ENCODE measurements at places on chromosomes 2 and 18.

DNA sequence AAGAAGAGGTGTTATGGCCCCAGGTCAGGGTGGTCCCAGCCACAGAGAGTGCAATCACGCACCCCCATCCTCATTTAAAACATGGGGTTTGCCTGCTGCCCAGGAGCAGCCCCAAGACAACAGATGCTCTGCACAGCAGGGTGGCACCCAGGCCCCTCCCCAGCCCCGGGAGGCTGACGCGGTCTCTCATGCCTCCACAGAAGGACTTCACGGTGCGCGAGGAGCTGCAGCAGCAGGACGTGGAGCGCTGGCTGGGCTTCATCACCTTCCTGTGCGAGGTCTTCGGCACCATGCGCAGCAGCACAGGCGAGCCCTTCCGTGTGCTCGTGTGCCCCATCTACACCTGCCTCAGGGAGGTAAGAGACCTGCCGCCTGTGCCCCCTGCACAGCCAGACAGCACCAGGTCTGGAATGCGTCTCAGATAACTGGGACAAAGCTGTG lies 133.7 kb downstream of the SMAD7 start:
- no peak for DNase-seq

DNA sequence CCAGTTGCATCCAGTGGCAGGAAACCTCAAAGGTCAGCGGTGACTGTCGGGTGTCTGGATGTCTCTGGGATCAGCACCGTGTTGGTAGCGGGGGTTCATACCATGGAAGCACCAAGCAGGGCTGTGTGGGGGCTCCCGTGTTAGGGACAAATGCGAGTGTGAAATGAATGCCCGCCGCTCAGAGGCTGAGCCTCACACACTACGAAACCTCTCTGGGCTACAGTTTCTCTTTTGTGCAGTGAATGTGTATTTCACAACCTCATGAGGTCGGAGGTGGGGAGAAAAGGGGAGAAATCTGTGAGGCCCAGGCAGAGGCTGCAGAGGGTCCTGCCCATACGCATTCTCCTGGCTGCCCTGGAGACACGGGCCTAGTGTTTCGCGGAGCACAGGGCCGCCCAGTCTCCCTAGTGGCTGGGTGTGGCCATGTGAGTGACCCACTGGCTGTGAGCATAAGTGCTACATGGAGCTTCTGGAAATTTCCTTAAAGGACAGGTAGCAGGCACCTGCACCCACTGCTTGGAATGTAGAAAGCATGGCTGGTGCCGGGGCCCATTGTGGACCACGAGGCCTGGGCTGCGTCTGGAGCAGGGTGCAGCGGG lies 138.0 kb upstream of the GLI2 start:
- no peak for DNase-seq

GRCh38 chr2:156589381-156590079 lies 153.4 kb downstream of the GPD2 start:
- peak; percentile 7 for DNase-seq

DNA sequence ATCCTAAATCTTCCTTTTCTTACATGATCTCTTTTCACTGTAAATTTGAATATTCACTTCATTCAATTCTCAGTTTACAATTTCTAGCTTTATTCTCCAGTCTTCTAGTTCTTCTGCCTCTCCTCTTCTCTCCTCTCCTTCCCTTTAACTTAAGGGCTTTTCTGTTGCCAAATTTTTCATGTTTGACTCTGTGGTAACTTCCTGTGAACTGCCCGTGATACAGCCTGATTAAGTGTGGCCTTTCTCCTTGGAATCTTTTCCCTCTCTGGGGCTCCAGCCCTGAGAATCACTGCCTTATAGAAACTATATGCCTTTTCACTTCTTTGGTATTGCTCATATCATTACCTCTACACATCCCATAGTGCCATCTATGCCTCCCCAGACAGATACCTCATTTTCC lies 1923.8 kb upstream of the CELF4 start:
- no peak for DNase-seq

DNA sequence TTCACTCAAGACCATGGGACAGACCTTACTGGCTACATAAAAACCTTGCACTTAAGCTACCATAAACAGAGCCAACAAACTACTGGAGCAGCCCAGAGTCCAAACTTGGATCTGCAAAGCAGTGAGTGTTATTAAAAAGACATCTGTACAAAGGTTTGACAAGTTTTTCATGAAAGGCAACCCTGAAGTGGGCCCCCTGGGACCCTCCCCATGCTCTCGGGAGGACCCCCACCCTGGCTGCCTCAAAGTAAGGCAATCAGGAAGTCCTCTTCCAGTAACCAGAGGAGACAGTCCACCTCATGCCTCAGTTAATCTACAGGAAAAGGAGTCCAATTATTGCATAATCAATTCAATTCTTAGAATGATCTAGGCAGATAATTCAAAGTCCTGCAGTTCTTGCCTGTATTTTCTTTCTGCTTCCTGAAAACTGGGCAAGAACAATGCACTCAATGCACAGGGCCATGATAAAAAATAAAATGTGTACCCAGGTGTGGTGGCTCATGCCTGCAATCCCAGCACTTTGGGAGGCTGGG lies 69.7 kb downstream of the TBC1D8 start:
- no peak for DNase-seq

- no peak for DNase-seq
Measured at GRCh38 chr2:206873423-206873822, 65.9 kb upstream of the CPO start.

DNA sequence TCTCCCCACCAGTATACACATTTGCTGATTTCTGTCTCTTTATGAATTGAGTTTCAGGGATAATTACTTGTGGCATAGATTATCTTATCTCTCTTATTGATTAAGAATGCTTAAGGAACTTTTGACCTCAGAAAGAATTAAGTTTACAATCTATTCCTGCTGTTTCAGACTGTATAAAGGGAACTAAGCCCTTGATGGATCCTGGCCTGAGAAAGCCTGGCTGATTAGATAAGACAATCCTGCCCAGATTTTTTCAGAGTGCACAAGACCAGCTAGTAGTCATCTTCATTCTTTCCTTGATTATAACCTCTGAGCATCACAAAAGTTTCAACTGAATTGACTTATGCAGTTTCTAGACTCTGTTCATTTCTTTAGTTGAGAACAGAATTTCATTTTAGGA lies 22.7 kb upstream of the TFPI start:
- DNase-seq = no peak

DNA sequence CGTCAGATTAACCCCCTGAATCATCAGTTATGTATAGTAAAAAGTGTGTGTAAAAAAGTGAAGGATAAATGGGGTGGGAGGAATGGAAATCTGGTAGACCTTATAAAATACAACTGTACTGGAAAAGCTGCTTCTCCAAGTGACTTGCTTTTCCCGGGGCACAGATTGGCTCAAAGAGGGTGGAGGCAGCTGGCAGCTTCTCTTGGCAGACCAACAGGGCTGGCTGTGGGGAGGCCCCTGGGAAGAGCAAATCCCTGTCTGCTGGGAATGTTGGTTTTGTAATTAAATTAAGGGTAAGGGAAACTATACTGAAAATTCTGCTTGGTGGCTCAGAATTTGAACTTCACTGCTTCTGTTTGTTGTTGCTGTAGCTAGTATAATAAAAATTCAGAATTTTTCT lies 154.2 kb upstream of the DLX2 start:
- DNase-seq = no peak

DNA sequence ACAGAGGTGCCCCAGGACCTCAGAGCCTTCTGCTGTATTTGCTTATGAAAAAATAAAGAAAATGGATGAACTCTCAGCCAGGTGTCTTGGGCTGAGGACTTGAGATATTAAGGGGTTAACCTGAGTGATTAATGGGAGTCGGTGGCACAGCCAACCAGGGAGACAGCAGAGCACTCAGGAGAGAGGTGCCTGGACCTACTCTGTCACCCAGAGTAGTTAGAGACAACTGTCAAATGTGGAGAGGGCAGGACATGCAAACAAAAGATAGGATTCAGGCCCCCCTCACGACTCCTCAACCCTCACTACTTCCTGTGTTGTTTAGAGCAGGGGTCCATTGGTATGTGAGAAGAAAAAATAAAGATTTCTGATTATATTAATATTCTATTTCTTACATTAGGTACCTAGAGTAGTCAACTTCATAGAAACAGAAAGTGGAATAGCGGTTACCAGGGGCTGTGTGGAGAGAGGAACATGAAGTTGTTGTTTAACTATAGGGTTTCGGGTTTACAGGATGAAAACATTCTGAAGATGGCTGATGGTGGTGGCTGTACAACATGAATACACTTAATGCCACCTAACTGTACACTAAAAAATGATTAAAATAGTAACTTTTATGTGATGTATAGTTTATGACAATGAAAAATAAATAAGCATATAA lies 28.6 kb upstream of the CETN1 start:
- DNase-seq = no peak

DNA sequence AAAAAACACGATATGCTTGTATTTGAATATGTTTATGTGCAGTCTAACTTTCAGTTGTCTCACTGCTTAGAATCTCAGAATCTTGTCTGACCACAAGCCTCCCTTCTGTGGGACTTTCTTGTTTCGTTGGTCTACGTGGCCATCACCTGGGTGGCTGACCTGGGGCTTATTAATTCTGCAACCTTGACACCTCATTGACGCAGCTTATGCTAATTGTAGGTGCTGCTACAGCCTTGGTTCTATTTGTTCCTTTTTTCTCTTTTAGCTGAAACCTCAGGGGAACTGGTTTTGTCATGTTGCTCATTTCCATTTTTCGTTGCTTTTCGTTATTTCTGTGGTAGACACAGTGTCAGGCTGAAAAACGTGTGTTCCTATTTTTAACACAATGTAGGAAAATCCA lies 273.7 kb downstream of the SLC4A3 start:
- no peak for DNase-seq

DNA sequence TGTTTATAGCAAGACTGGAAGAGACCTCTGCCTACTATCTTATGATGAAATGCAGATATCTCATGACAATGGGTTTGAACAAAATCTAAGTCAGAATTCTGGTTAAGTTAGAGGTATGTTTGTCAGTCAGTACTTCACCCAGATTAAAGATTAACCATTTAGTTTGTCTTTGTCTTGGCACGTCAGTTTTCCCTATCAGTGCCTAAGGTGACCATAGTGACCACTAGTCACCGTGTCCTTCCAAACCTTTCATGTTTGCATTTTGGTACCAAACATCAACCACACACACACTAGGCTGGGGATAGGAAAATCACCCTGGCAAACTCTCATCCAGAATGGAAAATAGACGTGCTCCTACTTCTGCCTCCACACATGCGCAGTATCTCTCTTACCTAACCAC lies 248.9 kb downstream of the PIEZO2 start:
- DNase-seq = no peak

GRCh38 chr2:26584656-26585055 lies 56.5 kb downstream of the CIB4 start:
- no peak for DNase-seq

- DNase-seq = no peak
Measured at GRCh38 chr2:158889135-158889853, 79.1 kb upstream of the TANC1 start.

GRCh38 chr2:1744151-1744445 lies 217 bp downstream of the PXDN start:
- DNase-seq = no peak

- no peak for DNase-seq
Measured at GRCh38 chr2:175034716-175035115, 29.5 kb upstream of the CHN1 start.

DNA sequence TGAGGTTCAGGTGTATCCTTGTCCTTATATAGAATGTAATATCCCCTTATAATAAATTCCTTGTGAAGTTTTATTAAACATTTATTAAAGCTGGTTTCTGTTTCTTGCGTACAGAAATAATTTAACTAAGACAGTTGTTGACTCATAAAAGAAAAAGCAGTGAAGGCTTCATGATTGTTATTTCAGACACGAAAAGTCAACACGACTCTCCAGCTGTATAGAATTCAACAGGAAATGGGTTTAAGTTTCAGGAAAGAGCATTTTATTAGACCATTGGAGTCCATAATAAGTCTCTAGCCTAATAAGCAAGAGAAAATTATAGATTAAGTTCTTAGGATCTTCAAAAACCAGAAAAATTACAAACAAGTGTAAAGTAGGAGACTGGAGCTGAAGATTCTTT lies 62.2 kb downstream of the KCNE4 start:
- no peak for DNase-seq

- DNase-seq = no peak
Measured at GRCh38 chr2:52933878-52934277, 833.7 kb upstream of the CHAC2 start.

DNA sequence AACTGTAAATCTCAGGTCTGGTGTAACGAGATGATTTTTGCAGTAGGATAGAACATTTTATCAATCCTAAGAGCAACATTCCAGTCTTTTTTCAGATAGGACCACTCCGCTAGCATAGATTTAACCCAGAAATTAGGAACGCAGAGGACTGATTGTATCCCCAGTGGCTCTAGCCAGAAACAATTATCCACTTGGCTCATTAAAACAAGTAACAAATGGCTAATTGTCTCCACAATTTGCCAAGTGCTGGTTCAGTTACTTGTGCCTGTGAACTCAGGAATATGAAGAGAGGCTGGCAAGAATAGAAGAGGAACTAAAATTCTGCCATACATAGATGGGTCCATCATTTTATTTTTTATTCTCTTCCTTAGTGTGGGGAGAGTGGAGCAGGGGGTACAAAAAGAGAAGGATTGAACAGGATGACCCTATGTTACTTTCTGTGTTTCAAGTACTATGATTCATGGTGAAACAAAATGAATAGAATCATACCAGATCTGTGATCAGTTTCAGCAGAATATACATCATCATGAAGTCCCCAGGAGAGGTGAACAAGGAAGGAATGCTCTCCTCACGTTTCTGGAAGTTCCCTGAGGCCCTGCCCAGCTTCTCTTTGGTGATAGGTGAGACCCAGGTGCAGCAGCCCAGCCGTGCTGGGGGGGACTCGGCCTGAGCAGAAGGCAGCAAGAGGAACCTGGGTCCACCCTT lies 121.6 kb downstream of the ARL4C start:
- DNase-seq = no peak

DNA sequence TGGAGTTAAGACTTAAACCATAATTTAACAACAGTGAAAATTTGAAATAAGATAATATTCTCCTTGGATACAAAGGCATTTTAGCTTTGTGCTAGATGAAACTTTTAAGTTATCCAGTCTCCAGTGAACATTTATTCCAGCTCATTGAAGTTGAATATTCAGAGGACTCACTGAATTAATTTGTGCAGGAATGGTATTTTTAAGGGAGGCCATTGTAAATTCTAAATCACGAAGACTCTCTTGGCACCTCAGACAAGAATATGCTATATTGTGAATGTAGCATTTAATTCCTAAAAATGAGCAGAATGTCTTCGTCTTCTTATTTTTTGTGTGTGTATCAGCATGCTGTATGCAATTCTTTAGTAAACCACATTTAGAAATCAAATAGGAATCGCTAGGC lies 731.7 kb upstream of the RAB6C start:
- DNase-seq = no peak

- DNase-seq = no peak
Measured at GRCh38 chr2:201959626-201960025, 74.0 kb upstream of the FZD7 start.

- DNase-seq = no peak
Measured at GRCh38 chr18:73663581-73663980, 484.1 kb downstream of the FBXO15 start.

DNA sequence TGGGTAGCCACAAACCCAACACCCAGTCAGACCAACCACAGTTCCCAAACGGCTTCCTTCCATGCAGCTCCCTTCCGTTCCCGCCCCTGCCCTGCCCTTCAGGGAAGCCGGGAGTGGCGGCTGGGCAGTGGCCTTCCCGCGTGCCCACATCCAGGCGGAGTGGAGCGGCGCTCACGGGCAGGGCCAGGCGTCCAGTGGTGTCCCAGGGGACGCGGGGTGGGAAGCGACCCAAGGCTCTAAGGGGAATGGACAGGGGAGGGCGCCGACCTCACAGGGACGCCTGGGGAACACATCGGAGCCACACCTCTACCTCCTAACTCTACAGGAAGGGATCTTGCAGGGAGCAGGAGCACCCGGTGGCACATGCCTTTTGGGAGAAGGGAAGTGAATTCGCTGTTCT lies 225.9 kb upstream of the MGAT5 start:
- DNase-seq = no peak

All from NCI-H510A (cell line).